Foreskin keratinocyte (primary cell): ENCODE measurements at places on chromosomes 1 and 21.

GRCh38 chr1:89701746-89702241 lies 68.9 kb downstream of the LRRC8C start:
- DNase-seq, result no peak

DNA sequence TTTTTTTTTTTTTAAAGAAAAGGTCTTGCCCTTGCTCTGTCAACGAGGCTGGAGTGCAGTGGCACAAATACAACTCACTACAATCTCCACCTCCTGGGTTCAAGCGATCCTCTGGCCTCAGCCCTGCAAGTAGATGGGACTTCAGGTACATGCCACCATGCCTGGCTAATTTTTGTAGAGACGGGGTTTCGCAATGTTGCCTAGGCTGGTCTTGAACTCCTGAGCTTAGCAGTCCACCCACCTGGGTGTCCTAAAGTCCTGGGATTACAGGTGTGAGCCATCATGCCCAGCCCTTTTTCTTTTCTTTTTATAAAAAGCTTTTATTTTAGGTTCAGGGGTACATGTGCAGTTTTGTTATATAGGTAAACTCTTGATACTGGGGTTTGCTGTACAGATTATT lies 47.2 kb downstream of the TLR5 start:
- no peak for DNase-seq

DNA sequence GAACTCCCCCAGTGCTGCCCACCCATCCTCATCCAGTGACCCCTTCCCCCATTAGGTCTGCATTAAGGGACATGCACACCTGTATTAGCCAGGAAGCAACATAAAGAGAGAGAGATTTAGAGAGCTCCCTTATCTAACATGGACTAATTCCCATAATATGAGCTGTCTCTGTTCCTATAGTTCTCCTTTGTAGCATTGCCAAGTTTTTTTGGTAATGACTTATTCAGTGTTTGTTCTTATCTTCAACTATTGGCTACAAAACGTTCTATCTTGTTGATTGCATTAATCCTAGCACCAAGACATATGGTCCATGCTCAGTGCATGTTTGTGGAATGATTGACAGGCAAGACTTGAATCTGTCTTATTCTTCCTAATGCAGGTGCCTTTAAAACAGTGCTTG lies 264.0 kb downstream of the ADGRL2 start:
- peak; percentile 6 for DNase-seq

DNA sequence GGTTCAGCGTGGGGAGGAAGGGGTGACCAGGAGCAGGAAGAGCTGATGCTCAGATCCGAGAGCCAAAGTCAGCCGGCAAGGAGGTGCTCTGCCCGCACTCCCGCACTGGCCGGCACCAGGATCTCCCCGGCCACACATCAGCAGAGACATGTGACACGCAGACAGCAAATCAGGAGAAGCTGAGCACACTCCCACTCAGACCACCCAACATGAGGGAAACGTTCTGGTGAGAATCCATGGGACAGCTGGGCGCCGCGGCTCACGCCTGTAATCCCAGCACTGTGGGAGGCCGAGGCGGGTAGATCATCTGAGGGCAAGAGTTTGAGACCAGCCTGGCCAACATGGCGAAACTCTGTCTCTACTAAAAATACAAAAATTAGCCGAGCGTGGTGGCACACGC lies 18.6 kb upstream of the PTTG1IP start:
- no peak for DNase-seq

DNA sequence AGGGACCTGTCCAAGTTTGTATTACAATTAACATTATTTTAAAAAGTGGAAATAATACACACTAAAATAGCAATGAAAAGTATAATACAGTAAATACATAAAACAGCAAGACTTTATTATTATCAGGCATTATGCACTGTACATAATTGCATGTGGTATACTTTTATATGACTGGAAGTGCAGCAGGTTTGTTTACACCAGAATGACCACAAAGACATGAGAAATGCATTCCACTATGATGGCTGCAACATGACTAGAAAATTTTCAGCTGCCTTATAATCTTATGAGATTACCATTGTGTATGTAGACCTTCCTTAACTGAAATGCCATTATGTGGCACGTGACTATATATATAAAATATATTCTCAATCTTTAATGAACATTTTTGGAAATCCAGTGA lies 1699.6 kb downstream of the KCNT2 start:
- no peak for DNase-seq

DNA sequence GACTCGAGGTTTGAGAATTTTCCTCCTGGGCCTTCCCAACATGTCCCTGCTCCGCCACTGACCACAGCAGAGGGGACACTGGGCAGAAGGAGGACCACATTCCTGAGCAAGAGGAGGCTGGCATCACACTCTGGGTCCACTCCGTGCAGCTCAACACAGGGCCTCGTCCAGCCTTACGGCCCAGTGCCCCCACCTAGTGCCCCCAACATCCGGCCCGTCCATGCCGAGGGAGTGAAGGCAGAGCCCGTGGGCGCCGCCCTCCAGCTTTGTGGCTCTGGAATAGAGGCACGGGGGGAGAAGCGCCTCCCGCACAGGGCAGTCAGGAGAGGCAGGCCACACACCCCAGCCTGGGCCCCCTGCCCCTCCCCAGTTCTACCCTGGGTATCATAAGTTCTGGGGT lies 158.3 kb downstream of the NPHP4 start:
- DNase-seq, result no peak

GRCh38 chr21:44911384-44912157 lies 9.1 kb downstream of the ITGB2 start:
- no peak for DNase-seq

- DNase-seq, result no peak
These were observed 2.3 kb upstream of the OPTC start for GRCh38 chr1:203491664-203492063.

DNA sequence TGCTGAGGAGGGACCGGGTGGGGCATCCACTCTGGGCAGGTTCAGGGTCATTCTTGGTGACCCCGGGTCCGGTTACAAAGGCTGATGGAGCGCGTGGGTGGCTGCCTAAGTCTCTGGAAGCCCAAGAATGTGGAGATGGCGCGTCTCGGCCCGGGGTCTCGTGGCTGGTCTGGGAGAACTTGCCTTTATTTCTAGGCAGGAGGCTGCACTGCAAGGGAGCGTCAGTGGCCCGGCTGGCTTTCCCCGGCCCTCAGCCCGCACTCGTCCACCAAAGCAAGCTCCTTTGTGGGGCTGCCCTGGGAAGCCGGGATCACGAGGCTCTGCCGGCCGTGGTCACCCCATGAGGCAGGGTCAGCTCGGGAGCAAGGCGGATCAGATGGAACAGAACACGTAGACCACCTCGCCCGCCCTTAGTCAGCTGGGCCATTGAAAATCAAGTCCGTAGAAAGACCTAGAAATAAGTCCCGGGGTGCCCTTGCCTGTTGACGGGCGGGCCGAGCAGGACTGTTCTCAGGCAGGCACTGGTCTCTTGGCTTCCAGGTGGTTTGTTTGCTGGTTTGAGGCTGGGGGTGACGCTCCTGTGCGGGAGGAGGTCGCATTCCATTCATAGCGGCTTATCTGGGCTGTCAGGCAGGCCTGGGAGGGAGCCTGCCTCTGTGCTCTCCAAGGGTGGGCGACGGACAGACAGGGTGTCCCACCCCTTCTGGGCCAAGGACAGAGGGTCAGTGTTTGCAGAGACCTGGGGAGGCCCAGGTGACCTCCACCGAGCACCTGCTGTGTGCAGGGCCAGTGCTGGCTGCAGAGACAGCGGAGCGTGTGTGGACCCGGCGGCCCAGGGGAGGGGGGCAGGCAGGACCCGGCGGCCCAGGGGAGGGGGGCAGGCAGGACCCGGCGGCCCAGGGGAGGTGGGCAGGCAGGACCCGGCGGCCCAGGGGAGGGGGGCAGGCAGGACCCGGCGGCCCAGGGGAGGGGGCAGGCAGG lies 25.8 kb downstream of the COL18A1 start:
- DNase-seq, result no peak

DNA sequence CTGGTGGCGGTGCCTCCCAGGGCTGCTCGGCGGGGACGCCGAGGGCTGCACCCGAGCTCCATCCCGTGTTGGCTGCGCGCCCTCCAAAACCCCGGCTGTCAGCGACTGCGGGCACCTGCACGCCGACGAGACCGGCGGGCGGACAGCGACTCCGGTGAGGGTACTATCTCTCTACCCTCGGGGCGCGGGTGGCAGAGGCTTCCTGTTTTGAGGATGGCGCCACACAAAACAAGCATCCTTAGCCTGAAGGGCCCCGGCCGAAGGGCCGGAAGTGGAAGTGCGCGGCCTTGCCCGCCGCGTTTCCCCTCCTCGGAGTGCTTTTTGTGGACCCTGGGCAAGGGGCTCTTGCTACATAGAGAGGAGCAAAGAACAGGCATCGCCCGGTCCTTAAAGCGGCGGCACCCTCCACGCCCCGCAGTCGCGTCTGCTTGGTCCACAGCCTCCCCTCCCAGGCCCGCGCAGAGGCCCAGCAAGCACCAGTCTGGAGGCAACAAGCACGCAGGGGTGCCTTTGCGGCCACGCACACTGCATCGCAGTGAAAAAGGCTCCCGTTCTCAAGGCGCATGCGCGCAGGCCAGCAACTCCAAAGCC lies 561 bp upstream of the COQ8A start:
- DNase-seq, result peak; percentile 27

- no peak for DNase-seq
These were observed 63.9 kb downstream of the VWA5B1 start for GRCh38 chr1:20354610-20355009.

DNA sequence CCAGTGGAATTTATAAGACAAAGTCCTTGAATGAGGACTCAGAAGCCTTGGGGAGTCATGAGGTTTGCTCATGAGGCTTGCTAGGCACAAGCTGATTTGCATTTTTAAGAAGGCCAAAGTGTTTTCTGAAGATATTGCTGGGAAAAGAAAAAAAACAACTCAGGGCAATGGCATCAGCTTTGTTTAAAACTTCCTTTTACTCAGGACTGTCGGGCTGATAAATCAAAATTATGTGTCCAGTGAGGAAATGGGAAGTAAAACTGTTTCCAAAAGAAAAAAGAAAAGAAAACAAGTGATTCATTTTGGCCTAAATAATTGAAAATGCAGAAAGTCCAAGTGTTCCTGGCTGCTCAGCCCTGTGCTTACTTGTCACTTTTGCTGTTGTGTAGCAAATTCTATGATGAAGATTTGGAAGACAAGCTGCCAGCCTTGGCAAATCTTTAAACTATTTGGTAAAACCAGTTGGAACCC lies 282.4 kb downstream of the HLX start:
- no peak for DNase-seq
